ELF-1 (cell line): ENCODE measurements at places on chromosomes 5 and 9.
A peak's percentile ranks its signal among the peaks of the same experiment; 100 is the strongest.

DNA sequence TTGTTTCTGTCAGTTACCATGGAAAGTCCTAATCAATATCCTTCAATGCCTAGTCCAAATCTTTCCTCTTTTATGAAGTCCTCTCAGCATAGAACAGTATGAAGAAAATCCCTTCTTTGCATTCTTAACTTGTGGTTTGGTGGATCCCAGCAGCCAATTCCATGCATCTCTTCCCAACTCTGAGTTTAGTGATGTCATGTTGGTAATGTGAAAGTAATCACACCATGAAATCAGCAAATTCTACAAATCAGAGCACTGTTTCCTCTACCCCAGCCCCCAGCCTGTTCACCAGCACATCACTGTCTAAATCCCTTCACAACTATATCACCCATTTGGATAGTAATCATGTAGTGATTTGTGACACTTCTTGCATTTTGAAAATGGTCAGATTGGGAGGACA, 4.7 kb upstream of the C1QTNF2 start:
- no peak for DNase-seq

- no peak for DNase-seq
Measured at GRCh38 chr5:157225469-157226422, 40.2 kb upstream of the CYFIP2 start.

- DNase-seq = no peak
Measured at GRCh38 chr9:91246846-91247245, 114.9 kb downstream of the AUH start.

GRCh38 chr9:21862871-21863270, 60.4 kb downstream of the MTAP start:
- DNase-seq = no peak

DNA sequence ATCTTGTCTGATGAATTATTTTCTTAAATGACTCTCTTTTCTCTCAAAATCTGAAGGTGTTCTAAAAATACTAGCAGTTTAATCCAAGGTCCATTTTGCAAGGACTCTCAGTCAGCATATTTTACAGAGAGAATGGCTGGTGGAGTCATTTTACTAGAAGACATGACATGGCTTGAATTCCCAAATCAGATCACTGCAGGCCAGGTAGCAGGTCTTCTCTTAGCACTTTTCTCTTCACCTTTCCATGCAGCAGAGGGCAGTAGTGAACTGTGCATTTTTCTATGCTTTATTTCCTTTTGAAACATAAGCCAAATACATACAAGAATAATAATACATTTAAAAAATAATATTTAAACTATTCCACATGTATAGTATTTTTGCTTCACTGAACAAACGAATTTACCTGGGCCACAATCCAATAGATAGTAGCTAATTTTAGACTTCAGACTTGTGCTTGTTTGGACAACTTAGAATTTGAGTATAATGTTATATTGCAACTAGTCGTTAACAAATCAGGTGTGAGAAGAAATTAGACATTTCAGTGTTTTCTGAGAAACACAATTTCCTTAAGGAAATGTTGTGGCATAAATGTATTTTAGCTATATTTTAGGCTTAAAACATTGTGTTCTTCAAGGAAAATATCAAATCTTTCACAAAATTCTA, 289.4 kb upstream of the DAB2 start:
- DNase-seq = peak; percentile 2
